ENCODE measurements at places on chromosomes 5 and 9.
A peak's percentile ranks its signal among the peaks of the same experiment; 100 is the strongest.

DNA sequence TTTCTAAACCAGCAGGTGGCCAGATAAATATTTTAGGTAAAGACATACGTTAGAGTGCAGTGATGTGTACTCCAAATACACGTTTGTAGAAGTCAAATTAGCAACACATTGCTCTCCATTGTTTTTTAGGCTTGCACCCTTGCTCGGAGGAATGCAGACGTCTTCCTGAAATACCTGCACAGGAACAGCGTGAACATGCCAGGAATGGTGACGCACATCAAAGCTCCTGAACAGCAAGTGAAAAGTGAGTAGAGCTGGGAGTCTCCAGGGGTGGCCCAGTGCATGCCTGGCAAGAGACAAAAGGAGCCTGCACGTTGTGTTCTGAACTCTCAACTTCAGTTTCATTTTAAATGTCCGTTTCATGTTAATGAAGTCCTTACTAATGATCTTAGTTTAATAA lies 207.5 kb upstream of the OTULINL start:
- DNase-seq, result no peak

DNA sequence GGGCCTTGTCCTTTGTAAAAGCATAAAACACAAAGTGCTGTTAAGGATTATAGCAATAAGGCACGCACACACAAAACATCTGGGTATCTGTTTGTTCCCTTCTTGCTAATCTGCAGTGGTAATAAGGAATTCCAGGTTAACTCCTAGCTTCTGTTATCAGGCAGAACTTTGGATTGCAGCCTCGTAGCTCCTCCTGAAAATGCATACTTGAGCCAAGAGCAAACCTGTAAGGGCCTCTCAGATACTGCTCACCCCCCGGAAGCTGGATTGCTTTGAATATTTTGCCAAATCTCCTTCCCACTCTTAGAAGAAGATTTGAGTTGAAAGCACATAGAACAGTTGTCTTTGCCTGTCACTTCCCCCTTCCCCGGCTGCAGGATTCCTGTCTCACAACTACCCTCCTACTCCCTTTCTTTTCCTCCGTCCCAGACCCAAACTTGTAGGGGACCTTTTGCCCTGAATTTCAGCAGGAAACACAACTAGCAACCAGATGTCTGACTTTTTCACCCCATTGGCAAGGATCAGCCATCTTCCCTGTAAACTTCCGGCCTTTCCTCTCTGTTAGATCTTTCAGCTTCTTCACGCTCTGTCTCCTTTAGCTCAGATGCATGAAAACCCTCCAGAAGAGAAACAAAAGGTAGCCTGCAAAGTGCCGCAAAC lies 28.2 kb upstream of the SMAD5 start:
- DNase-seq, result no peak

DNA sequence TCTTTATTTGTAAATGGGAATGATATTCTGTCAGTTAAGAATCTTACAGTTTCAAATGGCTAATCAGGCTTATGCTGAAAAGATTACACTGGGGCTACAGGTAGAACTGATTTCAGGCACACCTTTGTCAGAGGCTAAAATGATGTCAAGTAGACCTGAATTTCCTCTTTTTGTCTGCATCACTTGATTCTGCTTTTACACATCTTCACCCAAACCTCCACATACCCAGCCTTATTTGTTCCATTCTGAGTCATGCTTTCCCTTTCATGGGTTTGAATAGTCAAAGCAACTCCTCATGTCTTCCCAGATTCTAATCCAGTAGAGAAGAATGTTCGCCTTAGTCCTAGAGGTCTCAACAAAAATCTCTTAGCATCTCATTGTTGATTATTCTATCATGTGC lies 156.4 kb downstream of the CWC27 start:
- DNase-seq, result no peak

DNA sequence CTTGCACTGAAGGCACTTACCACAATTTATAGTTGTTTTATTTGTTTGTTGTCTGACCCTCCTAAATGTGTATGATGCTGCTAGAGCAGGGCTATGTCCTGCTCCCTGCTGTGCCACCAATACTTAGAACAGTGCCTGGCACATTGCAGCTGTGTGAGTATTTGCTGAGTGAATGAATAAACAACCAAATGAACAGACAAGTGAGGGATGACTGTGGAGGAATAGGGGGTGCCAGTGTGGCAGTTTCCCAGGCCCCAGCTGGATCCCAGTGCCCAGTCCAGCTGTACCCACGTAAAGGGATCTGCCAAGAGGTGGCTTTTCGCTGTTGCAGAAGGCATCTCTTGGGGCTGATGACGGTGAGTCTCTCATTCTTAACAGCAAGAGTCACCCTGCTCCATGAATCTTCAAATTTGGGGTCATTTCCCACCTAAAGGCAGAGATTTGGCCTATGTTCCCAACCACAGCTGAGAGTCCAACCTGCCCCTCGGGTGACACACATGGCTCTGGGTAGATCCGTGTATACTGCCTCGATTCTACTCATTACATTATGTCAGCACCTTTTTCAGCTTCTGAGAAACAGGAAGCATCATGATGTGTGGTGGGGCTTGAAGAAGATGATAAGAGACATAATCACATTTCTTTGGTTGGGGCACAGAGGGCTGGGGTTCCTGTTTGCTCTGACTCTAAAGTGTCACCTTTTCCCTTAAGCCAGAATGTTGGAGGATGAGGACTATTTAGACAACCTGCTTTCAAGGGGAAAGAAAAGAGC lies 14.3 kb downstream of the IL5 start:
- DNase-seq, result no peak

GRCh38 chr9:135648494-135649410 lies 9.4 kb upstream of the GLT6D1 start:
- DNase-seq, result no peak

- DNase-seq, result peak; percentile 60
Measured at GRCh38 chr9:126293522-126293889, 33.1 kb upstream of the MVB12B start.

- DNase-seq, result no peak
Measured at GRCh38 chr5:137016783-137017324, 482.3 kb downstream of the SPOCK1 start.

- no peak for DNase-seq
Measured at GRCh38 chr9:24939109-24939850, 393.6 kb upstream of the IZUMO3 start.

DNA sequence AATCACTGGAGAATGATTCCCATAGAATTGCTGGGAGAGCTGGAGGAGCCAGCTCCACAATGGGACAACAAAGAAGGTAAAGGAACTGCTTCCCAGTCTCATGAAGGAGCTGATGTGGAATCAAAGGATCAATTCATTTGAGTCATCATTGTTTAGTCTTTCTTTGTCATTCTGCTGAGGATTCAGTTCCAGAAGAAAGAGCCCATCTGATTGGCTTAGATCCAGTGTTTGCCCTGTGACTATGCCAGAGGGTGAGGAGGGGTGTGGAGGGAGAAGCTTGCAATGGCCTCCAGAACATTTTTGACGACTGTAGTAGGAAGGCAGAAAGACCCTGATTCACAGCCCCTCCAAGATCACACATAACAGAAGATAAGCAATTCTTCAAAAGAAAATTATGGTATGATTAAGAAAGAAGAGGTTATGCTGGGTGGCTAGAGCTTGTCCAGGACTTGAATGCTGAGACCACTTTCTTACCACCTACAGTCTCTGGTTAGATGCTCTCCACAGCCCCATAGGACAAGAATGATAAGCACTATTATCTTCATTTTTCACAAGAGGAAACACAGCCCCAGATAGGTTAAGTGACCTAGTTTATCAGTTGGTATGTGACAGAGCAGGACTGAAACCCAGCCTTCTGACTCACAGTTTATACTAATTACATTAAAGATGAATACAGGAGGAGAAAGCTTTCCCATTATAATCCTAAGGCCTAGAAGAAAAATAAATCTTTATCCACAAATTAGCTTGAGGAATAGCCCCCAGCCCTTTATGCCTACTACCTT lies 363.1 kb downstream of the PRELID2 start:
- DNase-seq, result no peak

GRCh38 chr5:154944716-154945115 lies 3.8 kb downstream of the MRPL22 start:
- no peak for DNase-seq

DNA sequence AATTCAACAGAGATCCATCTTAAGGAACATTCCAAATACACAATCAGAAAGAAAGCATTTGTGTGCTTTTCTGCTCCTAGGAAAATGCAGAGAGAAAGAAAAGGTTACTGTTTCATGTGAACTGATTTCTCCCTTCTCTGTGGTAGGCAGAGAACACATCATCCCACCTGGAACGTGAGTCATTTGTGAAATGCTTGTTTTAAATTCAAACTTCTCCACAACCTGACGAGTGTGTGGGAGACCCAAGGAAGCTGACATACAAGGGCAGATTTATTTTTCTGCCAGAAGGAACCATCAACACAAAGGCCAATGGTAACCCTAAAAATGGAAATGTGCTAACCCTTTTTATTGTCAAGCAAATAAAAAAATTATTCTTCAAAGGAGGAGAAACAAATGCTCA lies 156.4 kb downstream of the EFNA5 start:
- no peak for DNase-seq

GRCh38 chr5:491119-491855 lies 33.0 kb downstream of the SLC9A3 start:
- DNase-seq, result no peak

GRCh38 chr5:17177501-17178372 lies 39.7 kb upstream of the BASP1 start:
- no peak for DNase-seq

GRCh38 chr5:121144764-121145163 lies 680.7 kb downstream of the PRR16 start:
- no peak for DNase-seq

DNA sequence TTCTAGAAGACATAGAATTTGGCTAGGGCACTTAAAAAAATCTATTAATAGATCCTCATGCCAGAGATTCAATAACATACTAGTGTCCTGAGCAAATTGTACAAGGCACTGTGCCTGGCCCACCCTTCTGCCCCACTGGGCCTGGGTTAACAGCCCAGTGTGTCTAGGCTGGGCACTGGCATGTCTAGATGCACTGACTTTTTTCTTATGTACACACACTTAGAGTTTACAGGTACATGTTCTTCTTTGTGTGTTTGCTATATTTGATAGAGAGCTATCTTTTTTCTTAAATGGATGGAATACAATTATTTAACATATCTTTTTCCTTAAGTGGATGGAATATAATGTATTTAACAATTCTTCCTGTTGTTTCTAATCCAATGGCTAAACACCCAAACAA lies 241.5 kb downstream of the AUH start:
- DNase-seq, result no peak

GRCh38 chr5:124180299-124180874 lies 566.1 kb downstream of the ZNF608 start:
- no peak for DNase-seq

GRCh38 chr9:112334432-112334841 lies 1.0 kb upstream of the PTBP3 start:
- DNase-seq, result peak; percentile 79

DNA sequence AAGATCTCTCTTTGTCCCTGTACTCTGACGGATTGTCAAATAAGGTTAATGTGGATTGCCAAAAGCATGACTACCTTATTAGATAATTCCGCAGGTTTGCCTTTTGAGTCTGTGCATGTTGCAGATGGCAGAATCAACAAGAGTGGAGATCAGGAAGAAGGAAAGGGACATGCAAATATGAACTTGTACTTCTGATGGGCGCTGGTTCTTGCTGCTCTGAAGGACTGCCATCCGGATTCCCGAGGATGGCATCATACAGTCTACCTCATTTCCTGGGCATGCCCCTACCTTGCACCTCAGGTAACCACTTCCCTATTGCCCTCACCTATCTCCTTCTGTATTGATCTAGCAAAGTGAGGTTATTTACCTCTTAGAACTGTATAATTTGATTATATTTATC lies 504.2 kb downstream of the ACTL7B start:
- no peak for DNase-seq

DNA sequence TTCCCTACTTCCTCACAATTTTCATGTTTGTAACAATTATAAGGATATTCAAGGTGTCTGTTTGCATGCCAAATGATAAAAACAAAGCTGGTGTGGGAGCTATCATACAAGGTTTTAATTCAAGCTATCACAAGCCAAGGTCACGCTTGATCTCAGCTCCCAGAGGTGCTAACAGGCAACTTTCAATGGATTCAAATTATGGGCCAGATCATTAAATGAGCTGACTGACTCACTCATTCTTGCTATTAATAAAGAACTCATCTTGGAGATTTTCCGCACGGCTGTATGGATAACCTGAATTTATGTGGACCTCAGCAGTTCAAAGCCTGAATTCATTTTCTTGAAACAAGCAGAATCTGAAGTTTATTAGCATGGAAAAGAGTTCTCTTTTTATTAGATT lies 267.3 kb upstream of the CDH6 start:
- DNase-seq, result no peak

- DNase-seq, result no peak
Measured at GRCh38 chr9:5773324-5773999, 59.5 kb downstream of the ERMP1 start.

DNA sequence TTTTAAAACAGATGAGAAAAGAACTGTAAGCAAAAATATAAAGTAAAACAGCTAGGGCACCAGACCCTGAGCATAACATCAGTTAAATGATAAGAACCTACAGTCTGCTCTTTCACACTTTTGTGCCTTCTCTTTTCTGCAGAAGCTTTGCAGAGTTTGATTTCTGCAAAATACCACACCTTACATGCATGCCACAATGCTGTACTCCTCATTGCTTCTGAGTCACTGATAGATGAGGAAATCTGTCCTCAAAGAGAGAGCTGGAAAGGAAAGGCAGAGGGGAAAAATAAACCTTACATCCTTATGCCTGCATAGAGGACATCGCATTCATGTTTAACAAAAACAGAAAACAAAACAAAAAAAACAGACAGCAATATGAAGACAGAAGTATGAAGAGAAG lies 142.9 kb downstream of the ATPSCKMT start:
- no peak for DNase-seq

GRCh38 chr5:17898766-17899165 lies 264.5 kb downstream of the TAF11L14 start:
- DNase-seq, result no peak

DNA sequence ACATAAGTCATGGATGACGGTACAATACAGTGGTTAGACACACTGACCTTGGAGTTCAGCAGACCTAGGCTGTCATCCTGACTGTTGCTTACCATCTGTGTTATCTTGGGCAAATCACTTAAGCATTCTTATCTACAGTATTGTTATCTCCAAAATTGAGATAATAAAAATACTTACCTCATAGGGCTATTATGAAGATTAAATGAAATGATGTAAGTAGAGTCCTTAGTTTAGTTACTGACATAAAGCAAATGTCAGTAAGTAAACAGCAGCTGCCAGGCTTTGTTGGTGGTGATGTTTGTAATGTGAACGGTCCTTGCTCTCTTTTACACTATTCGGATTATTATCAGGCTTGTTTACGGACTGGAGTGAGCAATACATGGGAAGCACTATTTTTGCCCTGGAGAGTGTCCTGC lies 107.3 kb upstream of the DPYSL3 start:
- DNase-seq, result no peak

Data from activated effector memory CD4-positive, alpha-beta T cell treated with anti-CD3 and anti-CD28 coated beads, Interleukin-2, amount 50 U/mL, for 16 hours (primary cell).